ENCODE measurements at places on chromosomes 3 and 15.

DNA sequence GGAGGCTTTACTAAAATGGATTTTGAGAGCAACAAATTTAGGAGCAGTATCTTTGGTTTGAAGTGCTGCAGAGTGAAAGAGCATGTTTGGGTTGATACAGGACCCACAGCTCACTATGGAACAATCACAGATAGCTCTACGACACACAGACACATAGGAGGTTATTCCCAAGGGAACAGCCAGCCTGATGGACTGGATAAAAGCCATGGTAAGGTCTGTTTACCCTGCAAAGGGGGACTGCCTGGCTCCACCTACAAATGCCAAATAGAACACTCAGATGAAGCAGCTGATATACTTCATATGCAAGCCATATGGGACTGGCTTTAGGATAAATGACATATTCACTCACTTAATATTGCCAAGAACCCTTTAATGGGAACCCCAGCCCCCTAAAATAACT lies 75.4 kb downstream of the CDC25A start:
- no peak for DNase-seq

DNA sequence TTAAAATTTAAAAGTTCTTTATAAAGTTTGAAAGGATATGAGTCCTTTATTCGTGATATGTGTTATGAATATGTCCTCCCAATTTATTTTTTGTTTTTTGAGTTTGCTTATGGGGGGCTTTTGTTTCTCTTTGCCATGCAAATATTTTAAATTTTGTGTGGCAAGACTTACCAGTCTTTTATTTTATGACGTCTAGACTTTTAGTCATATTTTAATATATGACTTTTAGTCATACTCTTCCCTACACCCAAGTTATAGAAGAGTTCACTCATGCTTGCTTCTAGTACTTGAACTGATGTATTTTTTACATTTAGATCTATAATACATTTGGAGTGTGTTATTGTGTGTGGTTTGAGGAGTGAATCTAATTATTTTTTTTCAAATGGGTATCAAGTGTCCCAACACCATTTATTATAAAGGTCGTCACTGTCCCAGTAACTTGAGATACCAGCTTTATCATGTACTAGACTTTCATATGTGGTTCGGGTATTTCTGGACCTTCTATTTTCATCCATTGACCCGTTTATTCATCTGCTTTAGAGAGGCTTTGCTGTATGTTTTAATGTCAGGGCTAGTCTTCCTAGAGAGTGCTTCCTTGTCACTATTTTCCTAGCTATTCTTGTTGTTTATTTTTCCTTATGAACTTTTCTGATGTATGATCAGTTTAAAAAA lies 755 bp downstream of the PARP15 start:
- no peak for DNase-seq

- no peak for DNase-seq
Measured at GRCh38 chr3:46501702-46502101, 3.9 kb downstream of the RTP3 start.

DNA sequence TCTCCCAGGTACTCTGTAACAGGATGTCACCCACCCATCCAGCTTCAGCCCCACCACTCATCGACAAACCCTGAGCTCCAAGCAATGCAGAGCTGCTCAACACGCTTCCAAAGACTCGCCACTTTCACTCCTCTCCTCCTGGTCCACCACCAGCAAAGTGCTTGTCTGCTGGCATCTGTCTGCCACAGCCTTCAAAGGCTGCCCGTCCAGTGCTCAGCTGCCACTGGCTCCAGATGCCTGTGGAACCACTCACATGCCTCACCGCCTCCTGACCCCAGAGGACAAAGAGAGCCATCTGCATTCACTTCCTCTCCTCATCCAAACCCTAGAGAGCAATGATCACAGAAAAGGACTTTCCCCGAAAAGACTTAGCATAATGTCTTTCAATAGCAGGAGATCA lies 109.5 kb upstream of the OCA2 start:
- no peak for DNase-seq

DNA sequence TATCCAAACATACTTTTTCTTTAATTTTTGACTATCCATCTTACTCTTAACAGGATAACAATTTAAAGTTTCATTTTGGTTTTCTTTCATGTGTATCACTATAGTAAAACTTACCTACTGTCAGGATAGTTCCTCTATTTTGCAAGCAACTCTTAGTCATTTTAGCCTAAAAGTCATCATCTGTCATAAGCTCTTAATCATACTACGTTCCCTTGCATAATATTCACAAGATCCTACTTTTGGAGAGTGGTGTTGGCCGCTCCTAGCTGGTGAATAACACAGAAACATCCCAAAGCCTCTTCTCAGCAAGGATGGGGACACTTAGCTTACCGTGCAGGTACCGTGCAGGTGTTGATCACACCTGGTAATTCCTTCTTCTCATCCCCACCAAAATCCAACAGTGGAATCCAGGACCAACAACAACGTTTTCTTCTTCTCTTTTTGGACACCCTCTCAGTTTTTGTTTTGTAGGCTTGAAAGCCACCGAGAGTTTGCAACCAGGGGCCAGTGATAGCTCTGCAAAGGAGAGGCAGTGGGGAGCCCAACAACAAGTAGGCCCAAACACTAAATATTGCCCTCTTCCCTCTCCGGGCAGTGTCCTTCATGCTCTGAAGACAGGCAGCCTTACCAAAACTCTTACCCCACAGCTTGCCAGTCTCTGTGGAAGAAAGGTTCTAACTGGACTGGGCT lies 433 bp downstream of the FILIP1L start:
- DNase-seq: no peak

DNA sequence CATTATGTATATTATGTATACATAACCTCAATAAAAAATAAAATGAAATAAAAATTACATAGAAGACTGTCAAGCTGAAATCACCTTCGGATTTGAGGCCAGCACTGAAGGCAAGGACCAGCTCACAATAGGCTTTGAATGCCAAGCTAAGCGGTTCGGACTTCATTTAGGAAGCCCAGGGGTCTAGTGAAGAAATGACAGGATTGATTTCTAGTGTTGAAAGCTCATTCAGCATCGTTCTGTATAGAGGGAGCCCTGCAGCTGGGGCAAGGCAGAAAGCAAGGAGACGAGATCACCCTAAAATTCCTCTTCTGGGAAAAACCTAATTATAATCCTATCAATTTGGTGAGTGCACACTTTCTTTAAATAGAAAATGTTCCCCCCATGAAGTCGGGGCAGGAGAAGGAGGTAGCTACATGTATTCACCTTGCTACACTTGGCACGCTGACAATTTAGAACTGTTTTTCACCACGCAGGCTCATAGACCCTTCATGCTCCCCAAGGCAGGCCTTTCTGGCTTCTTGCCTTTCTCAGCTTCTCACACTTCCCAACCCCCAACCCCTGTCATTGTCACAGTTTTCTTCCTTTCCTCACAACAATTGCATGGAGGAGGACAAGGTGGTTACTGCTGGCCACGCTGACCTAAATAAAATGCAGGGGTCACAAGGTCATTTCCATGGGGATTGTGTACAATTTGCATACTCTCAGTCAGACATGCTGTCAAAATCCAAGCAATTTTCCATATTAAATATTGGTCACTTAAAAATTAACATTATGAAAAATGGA lies 44.4 kb upstream of the SSR3 start:
- no peak for DNase-seq

- no peak for DNase-seq
Measured at GRCh38 chr3:31189330-31189729, 294.9 kb upstream of the GADL1 start.

DNA sequence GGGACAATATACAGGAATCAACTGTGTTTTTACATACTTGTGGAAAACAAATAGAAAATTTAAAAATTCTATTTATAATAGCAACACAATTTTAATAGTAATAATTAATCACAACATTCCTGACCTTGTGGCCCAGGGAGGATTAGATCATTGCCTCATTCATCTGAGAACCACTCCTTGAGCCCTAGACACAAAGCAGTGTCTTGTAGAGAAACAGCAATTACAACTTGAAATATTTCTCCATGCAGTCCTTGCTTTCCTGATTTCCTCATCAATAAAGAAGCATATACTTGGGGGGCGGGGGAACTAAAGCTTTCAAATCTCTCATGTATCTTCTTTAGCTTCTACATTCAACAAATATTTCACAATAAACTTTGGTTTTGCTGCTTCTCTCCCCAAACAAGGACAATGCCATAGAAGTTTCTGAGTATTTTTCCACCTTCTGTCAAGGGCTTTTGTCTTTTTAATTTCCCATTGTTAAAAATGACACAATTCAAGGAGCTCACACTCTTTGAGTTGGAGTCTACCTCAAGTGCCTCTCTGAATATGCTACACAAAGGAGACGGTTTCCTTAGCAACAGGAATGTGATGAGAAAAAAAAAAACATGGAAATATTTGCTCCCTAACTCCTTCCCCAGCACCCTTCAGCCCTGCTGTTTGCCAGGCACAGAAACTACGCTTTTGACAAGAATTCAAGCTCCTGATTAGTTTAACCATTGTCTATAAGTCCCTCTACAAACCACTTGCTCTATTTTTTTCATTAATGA lies 118.8 kb downstream of the ARPP21 start:
- DNase-seq: no peak

DNA sequence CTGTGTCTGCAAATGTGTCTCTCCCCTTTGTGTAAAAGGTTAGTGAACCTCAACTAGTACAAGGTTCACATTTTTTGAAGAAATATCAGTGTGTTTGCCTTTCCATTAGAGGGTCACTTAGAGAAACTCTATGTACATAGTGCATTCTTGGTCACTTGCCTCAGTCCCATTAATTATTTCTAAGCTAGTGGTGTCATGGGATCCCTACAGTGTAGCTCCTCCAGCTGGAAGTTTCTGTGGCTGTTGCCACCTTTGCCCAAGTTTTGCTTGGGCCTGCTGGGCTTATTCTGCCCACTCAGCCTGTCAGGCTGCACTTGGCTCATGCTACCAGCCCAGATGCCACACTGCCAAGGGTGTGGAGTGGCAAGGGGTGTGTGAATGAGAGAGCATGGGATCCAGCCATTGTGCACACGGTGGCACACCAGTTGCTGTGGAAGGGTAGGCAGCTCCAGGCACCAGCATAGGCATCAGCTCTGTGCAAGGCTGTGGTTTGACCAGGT lies 161.7 kb downstream of the ARPP21 start:
- DNase-seq: no peak

DNA sequence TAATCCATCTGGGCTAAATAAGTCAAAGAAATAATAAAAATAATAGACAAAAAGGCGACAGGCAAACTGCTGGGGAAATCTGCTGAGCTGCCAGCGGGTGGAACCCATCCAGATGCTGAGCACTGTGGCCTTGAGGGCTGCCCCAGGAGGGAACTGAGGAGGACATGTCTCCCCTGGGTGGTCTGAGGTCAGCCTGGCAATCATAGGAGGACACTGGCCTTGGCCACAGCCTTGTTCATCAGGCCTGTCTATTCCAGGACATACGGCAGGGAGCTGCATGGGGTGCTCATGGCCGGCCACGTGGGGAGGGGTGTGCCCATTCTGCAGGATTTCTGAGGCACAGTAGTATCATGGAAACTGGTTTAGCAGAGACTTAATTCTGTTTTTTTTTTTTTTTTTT lies 21.5 kb upstream of the SNRPA1 start:
- no peak for DNase-seq

GRCh38 chr15:40289140-40289775 lies 6.4 kb upstream of the ANKRD63 start:
- DNase-seq: no peak

DNA sequence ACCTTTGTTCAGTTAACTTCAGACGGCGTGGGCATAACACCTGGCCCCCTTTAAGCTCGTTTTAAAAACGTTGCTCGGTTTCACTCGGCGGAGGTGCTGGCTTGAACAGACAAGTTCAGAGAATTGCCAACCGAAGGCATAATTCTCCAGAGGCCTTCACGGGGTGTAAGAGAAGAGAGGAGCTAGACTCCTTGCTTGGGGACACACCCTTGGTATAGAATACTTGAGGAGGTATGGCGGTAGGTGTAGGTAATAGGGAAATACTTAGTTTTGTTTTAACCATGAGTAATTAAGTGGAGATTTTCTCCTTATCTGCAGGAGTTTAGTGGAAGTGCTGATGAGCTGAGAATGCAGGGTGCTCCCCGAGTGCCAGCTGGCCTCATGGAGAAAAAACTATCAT lies 921 bp downstream of the FBXL2 start:
- no peak for DNase-seq

DNA sequence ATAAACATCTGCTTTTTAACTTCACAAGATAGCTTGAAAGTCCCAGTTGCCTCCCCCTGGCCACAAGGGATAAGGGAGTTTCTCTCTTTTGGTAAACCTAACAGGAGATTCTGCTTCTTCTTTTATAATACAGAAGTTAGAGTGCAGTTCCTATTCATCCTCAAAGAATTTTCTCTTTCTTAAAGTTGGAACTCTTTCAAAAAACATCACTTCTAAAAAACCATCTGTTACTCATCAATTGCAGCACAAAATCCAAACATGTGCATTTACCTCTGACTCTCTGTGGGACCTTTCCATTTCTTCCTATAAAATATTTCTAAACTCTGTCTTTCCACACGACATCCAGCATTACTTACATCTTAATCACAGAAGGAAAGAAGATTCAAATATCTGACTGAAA lies 5.1 kb downstream of the DPH6 start:
- DNase-seq: no peak

DNA sequence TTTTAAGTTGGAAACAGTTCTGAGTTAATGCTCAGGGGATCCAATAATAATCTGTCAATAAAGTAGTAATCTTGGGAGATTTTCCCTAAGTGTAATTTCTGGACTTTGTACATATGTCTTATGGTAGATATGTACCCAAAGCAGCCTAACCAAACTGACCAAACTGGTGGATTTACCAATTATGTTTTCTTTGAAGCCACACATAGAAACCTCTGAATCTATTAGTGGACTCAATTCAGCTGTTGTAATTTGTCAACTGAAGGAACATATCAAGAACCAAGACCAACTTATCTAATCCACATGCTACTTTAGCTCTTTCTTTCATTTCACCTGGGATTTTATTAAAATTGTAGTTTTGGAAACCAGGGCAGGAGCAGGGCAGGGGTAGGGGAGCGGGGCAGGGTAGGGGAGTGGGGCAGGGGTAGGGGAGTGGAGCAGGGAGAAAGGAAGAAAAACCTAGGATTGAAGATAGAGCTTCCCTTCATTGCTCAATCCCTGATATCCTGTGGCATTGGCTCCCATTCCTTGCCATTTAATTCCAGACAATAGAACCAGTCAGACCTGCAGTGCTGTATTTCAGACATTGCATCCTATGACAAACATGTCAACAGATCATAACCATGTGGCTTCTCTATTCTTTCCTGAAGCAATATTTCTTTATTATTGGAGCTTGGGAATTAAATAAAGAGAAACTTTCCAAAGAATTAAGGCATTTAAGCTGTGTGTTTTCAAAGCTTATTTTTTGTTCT lies 101.8 kb downstream of the NFKBIZ start:
- DNase-seq: no peak

DNA sequence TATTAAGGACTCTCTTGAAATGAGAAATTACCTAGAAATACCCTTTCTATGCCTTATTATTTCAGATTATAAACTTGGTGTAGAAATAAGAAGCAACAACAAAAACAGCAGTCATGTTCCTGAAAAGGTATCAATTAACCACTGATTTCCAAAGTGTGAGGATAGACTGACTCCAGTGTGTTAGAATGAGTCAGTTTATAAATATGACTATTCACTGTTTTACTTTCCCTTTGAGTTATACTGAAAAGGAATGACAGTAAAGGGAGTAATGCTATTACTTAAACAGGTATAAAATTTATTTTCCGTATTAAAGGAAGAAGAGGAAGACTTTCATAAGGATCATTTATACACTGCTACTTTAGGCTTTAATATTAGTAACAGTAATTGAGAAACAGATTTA lies 12.9 kb downstream of the GMNC start:
- DNase-seq: no peak
